ENCODE measurements at places on chromosomes 4 and X.

GRCh38 chrX:71438750-71439149, 72.6 kb downstream of the TAF1 start:
- DNase-seq: no peak

GRCh38 chr4:159282944-159283343, 180.1 kb downstream of the RAPGEF2 start:
- no peak for DNase-seq

DNA sequence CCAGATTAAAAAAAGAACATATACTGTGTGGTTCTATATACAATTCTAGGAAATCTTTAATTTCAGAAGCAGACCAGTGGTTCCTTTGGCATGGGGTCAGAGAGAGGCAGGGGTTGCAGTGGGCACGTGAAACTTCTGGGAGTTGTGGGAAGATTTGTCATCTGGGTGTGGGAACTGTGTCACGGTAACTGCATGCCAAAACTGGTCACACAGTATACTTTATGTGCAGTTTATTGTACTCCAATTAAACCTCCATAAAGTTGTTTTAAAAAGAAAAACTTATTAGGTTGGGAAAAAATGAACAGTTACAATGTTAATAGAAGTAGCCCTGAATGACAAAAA, 26.7 kb upstream of the STS start:
- DNase-seq: no peak

DNA sequence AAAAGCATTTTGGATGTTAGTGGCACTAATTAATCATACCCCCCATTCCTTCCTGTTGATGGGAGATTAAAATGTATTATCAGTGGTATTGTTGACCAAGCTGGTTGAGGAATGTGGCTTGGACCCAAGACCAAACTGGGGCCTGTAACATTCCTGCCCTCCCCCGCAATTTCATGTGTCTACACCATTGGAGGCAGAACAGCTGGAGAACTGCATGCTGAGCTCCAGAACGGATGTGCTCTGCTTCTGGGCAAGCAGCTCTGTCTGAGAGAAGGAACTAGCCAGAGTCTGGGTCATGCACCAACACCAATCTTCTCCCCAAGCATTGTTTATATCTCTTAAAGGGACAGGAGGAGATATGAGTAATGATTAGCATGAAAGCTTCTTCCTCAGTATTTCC, 185.5 kb downstream of the CEP135 start:
- DNase-seq: no peak

DNA sequence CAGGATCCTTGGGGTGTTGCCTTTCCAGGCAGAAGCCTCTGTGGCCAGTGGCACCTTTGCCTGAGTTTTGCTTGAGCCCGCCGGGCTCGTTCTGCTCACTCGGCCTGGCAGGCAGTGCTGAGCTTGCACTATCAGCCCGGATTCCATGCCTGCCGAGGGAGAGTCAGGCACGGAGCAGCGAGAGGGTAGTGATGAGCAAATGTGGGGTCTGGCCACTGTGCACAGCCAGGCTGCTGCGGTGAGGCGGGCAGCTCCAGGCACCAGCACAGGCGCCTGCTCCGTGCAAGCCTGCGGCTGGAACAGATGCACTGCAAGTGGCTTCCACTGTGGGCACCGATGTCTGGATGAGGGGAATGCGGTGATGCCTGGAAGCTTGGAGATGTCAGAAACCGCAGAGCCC, 619.2 kb downstream of the RAPGEF2 start:
- DNase-seq: no peak

DNA sequence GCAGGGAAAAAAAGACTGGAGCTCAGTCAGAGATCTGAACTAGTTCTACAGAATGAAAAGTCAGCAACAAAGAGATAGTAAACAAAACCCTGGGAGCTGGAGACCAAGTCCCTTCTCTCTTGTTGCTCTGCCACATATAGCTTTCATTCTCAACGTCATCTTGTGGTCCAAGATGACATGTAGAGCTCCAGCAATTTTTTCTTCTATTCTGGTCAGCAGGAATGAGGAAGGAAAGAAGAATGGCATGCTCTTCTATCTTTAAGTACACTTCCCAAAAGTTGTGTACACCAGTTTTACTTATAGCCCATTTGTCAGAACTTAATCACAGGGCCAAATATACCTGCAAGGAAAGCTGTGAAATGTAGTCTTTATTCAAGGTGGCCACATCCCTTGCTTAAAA, 45.6 kb downstream of the RAP2C start:
- no peak for DNase-seq

DNA sequence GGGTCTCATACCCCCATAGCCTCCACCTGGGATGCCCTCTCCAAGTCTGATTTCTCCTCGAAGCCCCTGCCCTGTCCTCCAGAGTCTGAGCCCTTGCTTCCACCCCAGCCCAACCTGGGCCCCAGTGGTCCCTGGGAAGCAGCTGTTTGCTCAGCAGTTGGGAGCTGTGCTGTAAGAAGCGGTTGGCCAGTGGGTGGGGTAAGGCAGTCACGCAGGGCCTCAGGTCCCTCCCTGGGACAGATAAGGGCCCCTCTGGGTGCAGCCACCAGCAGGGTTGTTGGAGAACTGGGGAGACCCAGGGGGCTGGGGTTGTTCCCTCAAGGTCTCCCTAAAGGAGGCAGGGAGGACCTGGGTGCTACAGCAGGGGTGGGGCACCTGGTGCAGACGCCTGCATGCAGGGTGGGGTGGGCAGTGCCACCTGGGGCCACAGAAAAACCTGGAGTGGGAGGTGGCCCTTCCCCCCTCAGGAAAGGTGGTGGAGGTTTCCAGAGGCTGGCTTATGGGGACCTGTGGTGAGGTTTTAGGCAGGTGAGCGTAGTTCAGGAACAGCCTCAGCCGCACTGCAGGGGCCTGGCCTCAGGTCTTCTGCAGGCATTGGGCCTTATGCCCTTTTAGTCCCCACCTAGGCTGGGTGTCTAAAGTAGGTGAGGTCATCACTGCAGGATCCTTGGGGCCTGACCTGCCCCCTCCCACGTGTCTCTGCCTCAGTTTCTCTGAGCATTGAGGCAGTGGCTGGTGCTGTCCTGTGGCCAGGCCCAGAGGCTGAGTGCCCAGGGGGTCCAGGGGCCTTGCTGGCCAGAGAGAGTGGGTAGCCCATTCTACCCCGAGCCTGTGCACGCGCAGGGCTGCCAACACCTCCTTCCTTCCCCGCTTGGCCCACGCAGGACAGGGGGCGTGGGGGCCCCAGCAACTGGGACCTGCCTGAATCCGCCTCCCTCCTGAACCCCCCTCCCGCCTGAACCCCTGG, 3.1 kb upstream of the SLC26A1 start:
- DNase-seq: no peak
